ENCODE measurements at places on chromosomes 2 and 18.

GRCh38 chr2:82789851-82790205, 1669.3 kb downstream of the SUCLG1 start:
- no peak for DNase-seq

- no peak for DNase-seq
These were observed 161.0 kb downstream of the RNF152 start for GRCh38 chr18:61731693-61732376.

- DNase-seq = no peak
These were observed 3.2 kb downstream of the DSEL start for GRCh38 chr18:67513280-67513679.

GRCh38 chr2:45834372-45834771, 182.9 kb downstream of the PRKCE start:
- DNase-seq = no peak

DNA sequence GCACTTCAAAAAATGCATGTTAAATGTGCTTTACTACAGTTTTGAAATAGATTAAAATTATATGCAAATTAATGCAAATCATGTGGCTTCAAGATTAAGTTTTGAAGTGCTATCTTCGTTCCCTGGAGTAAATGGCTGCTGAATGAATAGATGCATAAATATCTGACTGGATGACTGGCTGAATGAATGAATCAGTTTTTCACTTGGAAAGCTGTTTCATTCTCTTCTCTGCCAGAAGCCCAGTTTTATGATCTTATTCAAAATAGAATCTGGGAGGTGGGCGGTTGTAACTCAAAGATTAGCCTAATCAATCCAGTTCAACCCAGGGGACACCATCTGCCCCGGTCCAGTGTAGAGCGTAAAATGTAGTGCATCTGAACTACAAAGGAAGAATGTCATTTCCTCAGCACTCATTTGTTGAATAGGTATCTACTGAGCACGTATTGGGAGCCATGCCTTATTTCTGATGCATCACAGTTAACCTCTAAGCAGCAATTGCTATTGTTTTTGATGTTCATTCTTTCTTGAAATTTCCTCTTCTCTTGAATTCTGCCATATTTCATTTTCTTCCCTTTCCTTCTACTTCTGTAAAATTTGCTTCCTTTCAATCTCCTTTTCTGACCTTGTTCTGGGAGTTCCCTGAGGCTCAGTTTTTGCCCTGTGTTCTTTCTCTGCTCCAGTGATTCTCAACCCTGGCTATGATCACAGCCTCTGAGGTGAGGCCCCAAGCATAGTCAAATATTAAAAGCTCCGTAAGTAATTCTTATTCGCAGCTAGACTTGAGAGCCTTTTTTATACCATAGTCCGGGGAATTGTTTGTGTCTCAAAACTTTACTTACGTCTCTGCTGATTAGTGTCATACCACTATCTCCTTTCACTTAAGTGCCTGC, 282.7 kb downstream of the PARD3B start:
- no peak for DNase-seq

- no peak for DNase-seq
These were observed 7.2 kb downstream of the ARHGAP25 start for GRCh38 chr2:68741805-68742306.

- DNase-seq = no peak
These were observed 4.7 kb upstream of the ITSN2 start for GRCh38 chr2:24365051-24365450.

GRCh38 chr2:69449906-69450305, 12.7 kb upstream of the NFU1 start:
- DNase-seq = no peak

- no peak for DNase-seq
These were observed 156.6 kb downstream of the DOK6 start for GRCh38 chr18:69557282-69557681.

- DNase-seq = no peak
These were observed 133.6 kb downstream of the PHLPP1 start for GRCh38 chr18:62848946-62849345.

GRCh38 chr18:77255426-77256105, 5.9 kb downstream of the GALR1 start:
- DNase-seq = no peak

DNA sequence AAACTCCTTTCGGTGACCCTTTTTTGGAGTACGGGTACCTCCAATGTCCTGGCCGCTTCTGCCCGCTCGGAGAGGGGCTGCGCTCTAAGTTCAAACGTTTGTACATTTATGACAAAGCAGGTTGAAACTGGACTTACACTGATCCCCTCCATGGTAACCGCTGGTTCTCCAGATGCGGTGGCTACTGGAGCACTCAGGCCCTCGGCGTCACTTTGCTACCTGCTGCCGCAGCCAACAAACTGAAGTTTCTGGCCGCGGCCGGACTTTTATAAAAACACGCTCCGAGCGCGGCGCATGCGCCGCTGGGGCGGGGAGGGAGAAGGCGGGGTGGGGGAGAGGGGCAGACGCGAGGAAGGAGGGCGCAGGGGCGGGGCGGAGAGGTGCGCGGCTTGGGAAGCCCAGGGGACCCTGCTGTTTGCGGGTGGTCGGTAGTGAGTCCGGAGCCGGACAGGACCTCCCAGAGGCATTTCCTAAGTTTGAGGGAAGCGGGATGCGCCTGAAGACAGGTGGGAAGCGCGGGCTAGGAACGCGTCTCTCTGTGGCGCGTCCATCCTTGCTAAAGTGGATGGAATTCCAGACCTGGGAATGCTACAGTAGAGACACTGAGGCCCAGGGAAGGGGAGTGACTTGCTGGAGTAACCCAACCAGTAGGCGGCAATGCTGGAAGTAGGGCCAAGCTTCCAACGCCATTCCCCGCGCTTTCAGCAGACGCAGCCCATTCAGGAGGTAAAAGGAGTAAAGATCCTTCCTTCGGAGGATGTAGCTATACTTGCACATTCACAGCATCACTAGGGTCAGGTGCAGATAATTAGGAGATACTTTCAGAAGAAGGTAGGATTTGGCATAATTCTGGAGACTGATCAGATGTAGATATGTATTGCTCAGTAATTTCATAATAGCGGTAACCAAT, at the start of gene CXCR4:
TSS of gene CXCR4 (minus strand) at position 241 of the 910 bp plus-strand sequence. CDS start at position 152, 89 bp downstream.
- peak; percentile 79 for DNase-seq

- DNase-seq = no peak
These were observed 49.7 kb downstream of the PXDN start for GRCh38 chr2:1694371-1695271.

DNA sequence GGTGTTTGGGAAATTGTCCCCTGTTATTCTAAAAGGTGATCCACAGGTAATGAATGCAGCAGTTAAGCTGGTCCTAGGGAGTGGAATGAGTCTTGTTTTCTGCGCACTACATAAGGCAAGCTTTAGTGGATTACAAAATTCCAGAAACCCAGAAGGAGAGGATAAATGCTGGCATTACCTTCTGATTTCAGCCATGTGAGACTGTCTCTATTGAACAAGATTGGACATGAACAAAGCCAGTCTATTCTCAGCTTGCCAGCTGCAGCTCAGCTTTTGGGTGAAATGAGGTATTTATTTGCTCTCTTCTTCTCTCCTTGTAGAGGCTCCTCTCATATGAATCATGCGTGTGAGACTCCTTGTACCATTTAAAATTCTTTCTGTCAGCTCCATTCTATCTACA, 944.9 kb downstream of the CNTNAP5 start:
- DNase-seq = no peak

DNA sequence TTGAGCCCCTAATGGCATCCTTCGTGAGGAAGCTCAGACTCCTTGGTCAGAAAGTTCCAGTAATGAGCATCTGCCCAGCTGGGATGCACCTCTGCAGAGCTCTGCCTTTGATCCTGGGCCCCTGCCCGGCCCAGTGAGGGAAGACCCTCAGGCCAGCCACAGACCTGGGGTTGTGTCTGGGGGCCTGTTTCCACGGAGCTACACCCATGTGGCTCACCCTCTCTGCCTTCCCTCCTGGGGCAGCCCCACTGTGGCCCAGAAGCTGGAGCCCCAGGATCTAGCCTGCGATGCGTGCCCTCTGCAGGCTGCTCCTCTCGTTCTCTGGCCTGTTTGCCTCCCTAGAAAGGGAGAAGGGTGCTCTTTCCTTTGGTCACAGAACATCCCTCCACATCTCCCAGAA, 9.8 kb downstream of the KCNF1 start:
- no peak for DNase-seq

DNA sequence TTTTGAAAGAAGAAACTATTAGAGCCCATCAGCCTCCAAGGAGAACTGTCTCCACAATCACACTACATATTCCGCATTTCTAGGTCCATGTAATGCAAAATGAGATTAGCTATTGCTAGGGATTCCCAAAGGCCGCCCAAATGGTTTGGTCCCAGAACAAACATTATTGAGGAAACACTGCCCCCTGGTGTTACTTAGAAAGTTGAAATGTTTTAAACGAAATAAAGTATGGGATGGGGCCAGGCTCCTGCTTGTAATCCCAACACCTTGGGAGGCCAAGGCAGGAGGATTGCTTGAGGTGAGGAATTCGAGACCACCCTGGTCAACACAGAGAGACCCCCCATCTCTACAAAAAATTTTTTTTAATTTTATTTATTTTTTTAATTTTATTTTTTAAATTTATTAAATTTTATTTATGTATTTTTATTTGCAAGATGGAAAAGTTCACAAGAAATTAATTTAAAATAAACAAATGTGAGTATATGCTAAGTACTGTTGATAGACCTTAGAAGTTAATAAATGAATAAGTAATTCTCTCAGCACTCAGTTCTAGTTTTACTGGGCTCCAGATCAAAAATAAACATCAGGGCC, 5.5 kb downstream of the NHEJ1 start:
- DNase-seq = no peak

GRCh38 chr18:26473672-26474071, 74.7 kb downstream of the KCTD1 start:
- DNase-seq = no peak

DNA sequence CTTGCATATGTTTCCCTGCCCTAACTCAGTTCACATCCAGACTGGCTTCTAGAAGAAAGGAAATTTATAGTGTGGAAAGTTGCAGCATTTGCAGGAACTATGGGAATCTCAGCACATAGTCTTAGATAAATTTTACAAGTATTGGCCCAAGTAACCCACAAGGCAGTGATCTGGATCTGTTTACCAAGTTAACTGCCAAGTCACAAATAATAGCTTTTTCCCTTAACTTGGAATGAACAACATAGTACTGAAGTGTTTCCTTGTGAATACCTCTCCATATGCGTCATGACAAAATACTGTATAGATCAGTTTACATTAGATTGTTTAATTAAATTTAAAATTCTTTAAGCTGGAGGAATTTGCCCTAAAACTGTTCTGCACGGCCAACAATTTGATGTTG, 255.8 kb upstream of the EPAS1 start:
- no peak for DNase-seq
